ENCODE measurements at places on chromosomes 2 and 18.

- no peak for DNase-seq
Measured at GRCh38 chr2:18777250-18777812, 188.0 kb upstream of the NT5C1B start.

- peak; percentile 50 for DNase-seq
Measured at GRCh38 chr2:85326406-85327159, 1.2 kb downstream of the TGOLN2 start.

DNA sequence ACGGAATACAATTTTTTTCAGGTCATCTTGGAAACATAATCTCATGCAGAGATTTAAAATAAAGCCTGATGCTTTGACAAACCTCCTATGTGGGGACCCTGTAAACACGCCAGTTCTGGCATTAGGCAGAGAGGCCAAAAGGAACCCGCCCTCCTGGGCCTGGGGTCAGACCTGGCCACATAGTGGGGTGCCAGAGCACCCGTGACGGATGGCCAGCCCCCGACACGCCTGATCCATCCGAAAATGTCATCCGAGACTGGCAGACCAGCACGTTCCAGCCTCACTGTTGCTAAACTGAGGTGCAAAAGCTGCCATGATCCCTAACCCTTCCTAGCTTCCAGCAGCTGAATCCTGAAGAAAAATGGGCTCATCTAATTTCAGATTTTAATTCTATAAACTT, 222.6 kb upstream of the SALL3 start:
- no peak for DNase-seq

- DNase-seq: no peak
Measured at GRCh38 chr18:32175265-32175664, 14.6 kb upstream of the MEP1B start.

- DNase-seq: no peak
Measured at GRCh38 chr2:151842830-151843690, 14.8 kb upstream of the ARL5A start.

DNA sequence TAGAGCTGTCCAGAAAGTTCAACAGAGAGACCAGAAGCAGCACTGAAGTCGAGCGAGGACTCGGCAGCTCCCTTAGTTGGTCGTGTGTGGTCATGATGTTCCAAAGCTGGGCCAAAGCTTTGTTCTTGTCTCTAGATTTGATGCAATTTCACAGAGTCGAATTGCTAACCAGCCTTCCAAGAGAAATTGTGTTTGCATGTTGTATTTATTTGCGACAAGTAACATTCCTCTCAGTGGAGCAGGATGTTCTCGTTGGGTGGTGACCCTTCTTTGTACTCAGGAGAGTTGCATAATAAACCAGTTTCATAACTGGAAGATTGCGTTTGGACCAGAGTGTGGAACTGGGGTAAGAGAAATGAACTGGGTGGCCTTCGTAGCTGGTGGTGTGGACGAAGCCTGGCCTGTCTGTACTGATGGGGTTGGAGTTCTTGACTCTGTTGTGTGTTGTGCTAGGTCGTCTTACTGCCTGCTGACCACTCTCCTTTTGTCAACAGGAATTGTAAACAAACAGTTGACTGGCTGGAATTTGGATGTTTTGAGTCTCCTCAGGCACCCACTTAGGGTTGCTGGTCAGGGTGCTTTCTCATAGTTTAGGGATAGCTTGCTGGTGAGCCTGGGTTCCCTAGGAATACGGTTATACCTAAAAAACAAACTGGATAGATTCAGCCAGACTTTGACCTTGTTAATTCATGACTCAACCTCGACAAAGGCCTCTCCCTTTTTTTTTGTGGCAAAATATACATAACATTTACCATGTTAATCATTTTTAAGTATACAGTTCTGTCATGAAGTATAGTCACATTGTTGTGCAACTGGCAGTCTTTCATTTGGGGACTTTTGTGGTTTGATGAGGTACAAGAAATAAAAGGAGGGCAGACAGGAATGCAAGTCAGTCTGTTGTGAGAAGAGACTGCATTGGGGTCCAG, 28.9 kb upstream of the TOGARAM2 start:
- no peak for DNase-seq

DNA sequence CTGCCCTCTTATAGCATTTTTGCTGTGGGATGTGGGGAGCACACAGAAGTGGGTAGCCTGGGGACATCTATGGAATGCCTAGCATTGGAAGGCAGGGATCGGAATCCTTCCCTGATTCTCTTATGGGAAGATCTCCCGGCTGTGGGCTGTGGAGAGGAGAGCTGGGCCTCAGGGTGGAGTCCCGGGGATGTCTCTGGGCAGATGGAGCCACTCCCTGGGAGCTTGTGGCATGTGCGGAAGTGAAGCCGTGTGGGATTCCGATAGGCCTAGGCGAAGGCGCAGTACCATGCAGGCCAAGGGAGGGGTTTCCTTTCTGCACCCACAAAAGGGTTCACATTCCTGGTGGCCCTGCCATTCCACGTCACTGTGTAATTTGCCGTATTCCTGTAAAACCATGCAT, 87.9 kb downstream of the GLI2 start:
- DNase-seq: no peak

GRCh38 chr2:229330952-229331351, 59.9 kb upstream of the PID1 start:
- no peak for DNase-seq

- DNase-seq: no peak
Measured at GRCh38 chr2:216292475-216292874, 79.8 kb downstream of the MARCHF4 start.

- DNase-seq: no peak
Measured at GRCh38 chr2:44093970-44094369, 74.7 kb upstream of the PPM1B start.

DNA sequence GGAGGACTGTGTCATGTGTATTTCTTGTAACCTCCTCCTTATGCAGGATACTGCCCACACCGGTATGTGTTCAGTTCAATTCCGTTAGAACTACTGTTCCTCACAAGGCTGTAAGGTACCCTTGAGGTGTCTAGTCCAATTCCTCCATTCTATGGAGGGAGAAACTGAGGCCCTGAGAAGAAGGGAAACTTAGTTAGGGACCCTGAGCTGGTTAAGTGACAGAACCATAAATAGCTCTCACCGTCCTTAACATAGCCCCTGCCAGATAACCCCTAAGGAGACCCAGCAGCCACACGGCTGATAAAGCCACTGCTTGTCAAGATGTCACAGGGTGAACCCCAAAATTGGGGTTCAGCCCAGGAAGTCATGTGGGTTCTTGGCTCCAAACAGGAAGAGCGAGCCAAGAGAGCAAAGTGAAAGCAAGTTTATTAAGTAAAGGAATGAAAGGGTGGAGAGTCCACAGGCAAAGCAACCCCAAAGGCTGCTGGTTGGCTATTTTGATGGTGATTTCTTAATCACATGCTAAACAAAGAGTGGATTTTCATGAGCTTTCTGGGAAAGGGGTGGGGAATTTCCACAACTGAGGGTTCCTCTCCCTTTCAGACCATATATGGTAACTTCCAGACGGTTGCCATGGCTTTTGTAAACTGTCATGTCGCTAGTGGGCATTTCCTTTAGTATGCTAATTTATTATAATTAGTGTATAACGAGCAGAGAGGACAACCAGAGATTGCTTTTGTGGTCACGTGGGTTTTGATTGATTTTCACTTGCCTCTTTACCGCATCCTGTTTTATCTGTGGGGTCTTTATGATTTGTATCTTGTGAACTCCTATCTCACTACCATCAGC, 83.4 kb upstream of the RTN4 start:
- peak; percentile 89 for DNase-seq

DNA sequence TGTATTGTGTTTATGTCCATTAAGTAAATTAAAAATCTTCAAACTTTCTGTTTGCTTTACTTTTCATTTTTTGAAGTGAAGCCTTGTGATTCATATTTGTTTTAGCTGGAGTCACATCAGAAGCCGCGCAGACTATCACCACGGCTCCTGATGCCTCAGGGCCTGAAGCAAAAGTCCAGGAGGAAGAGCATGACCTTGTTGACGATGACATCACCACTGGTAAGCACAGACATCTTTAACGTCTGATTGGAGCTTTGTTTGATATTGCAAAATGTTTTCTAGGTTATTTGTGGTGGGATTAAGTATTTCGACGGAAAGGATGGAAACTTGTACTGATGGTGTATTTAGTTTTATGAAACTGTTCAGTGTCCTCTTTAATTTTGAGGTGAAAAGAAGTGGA, 164.8 kb downstream of the WDR7 start:
- DNase-seq: no peak

- peak; percentile 68 for DNase-seq
Measured at GRCh38 chr2:168008646-168009195, 238.7 kb downstream of the STK39 start.

GRCh38 chr2:217444932-217445331, 557.9 kb downstream of the TNS1 start:
- no peak for DNase-seq

GRCh38 chr2:191637182-191638078, 40.5 kb upstream of the NABP1 start:
- DNase-seq: peak; percentile 80

GRCh38 chr2:240832205-240832727, 12.2 kb upstream of the KIF1A start:
- peak; percentile 93 for DNase-seq

DNA sequence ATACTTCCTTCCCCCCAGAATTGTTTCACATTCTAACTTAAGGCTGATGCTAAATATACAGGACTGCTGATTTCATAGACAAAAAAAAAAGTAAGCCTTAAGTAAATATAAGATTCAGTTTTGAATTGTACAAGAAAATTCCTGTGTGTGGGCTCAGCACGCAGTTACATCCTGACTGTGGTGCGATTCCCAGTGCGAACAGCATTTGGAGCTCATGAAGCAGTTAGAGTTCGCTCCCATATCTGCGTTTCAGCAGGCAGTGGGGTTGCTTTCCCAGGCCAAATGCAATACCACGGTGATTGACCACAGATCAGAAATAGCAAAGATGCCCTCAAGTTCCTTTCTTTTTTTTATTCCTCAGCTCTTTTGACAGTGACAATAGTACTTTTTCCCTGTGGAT, 75.6 kb downstream of the SATB2 start:
- DNase-seq: no peak

DNA sequence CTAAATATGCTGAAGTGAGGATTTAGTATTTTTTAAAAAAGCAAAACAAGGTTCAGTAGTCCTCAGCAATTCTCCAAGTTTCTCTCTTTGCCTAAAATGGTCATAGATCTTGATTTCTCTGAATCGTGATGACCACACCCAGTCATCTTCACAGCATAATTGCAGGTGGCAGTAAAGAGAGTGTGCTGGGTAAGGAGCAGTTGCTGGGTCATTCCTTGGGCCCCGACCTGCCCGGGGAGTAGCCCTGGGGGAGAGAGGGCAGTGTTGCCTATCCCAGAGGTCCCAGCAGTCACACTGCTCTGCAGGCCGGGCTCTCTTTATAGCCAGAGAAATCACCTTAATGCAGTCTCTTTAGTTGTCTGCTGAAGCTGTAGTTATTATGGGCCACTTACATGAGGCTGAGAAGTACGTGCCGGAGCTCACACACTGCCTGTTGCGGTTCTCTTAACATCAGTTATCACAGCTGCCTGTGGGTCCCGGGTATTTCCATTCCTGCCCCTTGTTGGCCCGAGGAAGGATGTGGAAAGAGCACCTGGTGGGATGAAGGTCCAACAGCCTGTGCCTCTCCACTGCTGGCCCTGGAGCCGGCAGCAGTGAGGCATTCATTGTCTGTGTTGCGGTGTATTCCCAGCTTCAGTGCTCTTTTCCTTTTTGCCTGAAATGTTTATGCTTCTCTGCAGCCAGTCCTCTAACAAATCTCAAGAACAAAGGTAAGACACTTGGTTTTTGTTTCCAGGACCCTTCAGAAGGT, 230.1 kb downstream of the ALPK2 start:
- no peak for DNase-seq

DNA sequence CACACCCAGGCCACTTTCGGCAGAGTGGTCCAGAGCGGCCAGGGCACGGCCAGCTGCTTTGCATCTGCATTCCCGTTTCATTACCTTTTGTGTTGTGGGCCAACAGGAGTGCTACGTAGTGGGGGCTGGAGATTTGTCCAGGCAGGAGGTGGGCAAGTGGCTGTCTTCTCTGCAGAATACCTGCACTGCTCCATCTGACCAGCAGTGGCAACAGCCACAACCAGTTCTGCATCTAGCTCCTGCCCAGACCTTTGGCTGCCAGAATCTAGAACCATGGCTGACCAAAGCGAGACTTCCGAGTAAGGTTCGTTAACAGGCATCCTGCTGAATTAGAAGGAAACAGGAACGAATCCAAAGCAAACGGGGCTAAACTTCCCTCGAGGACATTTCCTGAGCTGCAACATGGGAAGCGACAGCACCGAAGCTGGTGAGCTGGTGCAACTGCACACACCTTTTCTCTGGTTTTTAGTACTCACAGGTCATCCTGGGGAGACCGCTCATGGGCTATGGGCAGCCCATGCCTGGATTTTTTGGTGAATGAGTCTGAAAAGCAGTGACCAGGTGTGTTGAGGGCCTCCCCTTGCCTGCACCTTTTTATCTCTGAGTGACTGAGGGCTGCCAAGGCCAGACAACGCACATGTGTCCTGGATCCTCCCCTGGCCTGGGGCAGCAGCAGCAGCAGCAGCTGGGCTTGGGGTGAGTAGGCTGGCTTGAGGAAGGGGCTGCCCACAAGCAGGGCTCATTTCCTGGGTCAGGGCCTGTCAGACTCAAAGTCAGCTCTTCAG, 10.5 kb downstream of the GDF7 start:
- DNase-seq: no peak

- DNase-seq: no peak
Measured at GRCh38 chr18:23311351-23312121, 141.6 kb upstream of the RIOK3 start.

DNA sequence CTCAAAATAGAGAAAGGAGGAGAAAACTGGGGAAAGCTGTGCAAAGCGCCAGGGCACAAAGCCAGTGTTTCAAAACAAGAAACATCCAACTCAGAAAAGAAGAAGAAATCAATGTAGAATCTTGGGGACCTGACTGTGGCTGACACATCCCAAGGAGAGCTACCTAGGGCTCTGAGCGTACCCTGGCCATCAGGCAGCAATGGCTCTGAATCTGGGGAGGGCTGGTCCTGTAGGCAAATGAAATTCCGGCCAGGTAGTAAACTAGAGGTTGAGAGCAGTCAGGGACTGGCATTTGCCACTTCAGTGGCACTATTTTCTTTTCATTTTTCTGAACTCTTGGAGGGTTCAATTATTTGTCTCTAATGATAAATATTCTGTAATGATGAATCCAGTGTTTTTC, 525.8 kb downstream of the STK39 start:
- DNase-seq: no peak

- no peak for DNase-seq
Measured at GRCh38 chr18:22032392-22032961, 136.9 kb upstream of the GATA6 start.

DNA sequence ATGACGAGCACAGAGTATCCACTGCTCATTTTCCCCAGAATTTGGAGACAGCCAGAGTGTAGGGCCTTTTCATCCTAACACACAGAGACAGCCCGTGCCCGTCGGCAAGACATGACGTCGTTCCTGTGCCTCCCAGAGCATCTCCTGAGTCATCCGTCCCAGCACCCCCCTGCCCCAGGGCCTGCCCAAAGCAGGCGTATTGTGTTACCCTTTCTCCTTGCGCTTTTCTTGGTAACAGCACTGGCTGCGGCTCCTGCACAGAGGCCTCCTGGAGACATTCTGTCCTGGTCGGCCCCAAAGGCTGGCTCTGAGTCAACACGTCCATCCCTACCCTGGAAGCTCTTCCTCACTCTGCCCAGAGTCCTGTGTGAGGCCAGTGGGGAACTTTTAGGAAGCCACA, 217.1 kb downstream of the KLHL29 start:
- DNase-seq: no peak

GRCh38 chr2:158724803-158725381, 70.2 kb upstream of the DAPL1 start:
- DNase-seq: no peak

All from hematopoietic multipotent progenitor cell treated with erythropoietin and hydrocortisone succinate and interleukin-3 and kit ligand, for 8 days (in vitro differentiated cells).